ENCODE measurements at places on chromosomes 11 and 22.

DNA sequence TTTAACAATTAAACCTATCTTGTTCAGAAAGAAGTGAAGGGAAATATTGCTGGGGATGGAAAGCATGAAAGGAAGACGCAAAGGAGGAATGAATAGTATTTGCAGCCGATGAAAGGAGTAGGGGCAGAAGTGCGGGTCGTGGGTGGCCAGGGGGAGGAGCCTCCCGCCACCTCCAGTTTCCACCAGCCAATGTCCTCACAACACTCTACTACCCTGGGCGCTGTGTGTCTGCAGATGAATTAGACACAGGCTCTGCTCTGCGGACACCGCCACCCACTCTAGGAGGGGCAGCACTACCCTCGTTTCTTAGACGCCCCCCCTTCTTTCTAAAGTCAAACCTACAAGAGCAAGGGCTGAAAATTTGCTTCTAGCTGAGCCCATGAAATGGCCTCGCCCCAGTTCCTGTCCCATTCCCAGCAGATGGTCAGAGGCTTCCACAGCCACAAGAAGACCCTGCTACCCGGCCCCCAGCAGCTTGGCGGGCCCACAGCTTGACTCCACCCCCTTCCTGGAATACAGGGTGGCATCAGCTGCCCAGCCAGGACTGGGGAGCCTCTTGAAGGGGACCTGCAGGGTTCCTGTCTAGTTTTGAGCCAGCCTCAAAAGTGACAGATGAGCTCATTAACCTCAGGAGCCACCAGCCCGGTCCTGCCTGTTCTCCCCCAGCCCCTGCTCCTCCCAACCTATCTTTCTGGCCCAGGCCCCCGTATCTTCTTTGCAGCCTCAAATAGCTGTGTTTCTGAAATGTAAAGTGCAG, 268.1 kb downstream of the BUD13 start:
- DNase-seq, result no peak

DNA sequence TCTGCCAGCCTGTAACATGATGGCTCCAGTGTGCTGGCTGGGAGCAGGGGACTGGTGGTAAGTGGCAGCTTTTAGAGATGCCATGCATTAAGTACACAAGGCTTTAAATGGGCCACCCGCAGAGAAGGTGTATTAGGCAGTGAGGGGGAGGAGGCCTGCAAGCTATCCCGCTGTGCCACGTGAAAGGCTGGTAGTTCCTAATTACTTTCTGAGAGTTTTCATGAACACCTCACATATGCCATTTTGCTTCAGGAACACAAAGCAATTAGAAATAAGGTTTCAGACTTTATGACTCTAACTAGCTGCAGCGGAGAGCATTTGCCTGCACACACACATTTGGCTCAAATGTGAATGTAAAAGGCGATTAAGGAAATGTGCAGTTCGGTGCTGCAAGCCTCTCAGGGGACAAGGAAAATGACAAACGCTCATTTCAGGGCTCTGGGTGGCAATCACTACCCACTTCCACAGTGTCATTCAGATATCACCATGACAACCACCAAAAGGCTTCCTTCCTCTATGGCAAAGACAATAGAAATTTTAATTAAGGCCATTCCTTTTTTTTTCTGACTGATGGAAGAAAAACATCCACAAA, 116.6 kb downstream of the PLEKHA7 start:
- DNase-seq, result no peak

DNA sequence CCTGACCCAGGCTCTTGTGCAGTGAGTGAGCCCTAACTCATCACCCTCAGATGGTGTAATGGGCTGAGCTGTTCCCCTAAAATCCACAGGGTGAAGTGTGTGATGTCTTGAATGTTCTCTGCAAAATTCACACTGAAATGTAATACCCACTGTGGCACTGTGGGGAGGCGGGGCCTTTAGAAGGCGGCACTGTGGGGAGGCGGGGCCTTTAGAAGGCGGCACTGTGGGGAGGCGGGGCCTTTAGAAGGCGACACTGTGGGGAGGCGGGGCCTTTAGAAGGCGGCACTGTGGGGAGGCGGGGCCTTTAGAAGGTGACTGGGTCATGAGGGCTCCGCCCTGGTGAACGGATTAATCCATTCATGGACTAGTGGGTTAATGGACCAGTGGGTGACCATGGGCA, 33.0 kb downstream of the CHID1 start:
- DNase-seq, result no peak

DNA sequence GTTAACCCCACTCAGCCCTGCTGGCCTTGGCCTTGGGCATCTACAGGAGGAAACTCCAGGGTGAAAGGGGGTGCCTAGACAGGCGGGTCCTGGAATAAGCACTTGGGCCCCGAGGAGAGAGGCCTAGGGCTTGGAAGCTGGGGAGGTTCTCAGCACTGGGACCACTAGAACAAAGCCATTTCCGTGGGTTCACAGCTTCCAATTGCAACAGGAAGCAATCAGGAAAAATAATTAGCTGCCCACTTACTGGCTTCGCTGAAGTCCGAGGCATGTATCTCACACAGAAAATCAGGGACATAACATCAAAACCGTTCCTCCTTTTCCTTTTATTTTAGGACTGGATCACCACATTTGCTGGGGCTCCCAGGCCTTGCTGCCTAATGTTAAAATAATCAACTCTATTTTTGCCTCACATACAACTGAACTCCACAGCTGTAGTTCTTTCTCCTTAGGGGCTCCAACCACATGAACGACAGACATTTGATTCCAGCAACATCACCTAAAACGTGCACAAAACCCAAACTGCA, 161.1 kb upstream of the GRK3 start:
- no peak for DNase-seq

GRCh38 chr22:39362271-39362670, 12.5 kb downstream of the SYNGR1 start:
- peak; percentile 27 for DNase-seq

GRCh38 chr11:134063124-134063495, 5.8 kb upstream of the JAM3 start:
- DNase-seq, result no peak

DNA sequence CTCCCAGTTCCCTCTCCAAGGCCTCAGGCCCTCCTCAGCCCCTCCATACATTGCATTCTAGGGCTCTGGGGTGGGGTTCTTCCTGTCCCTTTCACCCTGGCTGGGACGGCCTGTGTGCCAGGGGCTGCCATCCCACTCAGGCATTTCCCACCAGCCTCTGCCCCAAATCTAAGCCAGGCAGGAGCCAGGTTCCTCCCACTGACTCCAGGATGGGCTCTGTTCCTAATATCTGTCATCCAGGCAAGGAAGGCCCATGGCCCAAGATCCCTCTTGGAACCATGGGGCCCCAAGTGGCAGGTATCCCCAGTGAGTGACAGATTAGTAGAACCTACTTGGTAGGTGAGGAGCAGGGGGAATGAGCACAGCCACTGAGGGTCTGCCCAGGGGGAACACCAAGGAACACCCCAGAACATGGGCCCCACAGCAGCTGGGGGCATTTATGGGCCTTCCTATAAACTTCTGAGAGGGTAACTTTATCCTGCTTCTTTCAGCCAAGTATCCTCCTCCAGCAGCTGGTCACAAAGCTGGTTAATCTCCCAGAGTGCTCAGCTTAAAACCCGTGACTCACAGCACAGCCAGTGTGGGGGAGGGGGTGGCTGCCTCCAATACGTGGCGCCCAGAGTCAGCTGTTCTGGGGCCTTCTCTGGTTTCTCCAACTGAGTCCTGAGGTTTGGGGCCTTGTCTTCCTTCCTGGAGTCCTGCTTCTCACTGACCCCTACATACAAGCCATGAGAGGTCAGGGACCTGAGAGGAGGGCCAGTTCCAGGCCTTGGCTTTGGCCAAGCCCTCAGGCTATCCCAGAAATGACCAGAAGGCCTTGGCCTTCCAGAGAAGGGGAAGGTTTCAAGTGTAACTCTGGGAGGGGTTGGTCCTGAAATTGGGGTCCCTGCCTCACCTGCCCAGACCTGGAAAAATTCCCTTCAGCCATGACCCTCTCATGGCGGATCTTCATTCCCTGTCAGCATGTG, 19.9 kb upstream of the MYOD1 start:
- DNase-seq, result peak; percentile 38

GRCh38 chr11:96178049-96178886, 164.7 kb downstream of the MAML2 start:
- no peak for DNase-seq

Data from AG08395 (cell line).